Motor neuron (in vitro differentiated cells): ENCODE measurements at places on chromosomes 3 and 15.

GRCh38 chr3:179072100-179072438 lies 460 bp upstream of the ZMAT3 start:
- peak; percentile 21 for ATAC-seq

DNA sequence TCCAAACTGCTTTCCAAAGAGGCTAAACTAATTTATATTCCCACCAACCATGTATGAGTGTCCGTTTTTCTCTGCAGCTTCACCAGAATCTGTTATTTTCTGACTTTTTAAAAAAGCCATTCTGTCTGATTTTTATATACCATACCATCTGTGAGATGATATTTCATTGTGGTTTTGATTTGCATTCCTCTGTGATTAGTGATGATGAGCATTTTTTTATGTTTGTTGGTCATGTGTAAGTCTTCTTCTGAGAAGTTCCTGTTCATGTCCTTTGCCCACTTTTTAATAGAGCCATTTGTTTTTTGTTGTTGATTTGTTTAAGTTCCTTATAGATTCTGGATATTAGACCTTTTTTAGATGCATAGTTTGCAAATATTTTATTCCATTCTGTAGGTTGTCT lies 179.4 kb upstream of the ALCAM start:
- ATAC-seq = no peak

DNA sequence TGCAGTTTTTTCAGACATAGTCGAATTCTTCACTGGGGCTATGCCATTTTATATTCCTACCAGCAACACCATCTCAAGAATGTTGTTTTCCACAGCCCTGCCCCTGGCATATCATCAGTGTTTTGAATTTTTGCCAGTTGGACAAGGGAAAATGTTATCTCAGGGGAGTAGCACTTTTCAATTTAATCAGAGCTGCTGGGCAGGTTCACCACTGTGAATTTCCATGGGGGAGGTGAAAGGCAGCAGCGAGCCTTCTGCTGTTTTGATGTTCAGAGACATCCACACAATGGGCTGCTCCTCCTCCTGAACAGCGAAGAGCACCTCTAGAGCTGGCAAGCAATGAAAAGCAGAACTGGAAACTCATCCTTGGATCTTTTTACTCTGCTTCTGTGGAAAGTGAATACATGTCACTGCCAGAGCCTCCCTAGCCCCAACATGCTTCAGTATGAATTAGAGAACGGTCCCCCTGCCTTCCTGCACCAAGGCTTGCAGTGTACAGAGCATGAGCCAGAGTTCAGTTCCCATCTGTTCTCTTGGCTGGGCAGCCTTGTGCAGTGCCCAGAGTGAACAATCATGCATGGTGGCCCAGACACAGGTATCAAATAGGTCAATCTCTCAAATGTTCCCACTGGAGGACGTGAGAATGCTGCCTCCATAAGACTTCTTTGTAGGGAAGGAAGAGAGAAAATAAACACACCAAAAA lies 56.1 kb upstream of the RAD18 start:
- no peak for ATAC-seq

DNA sequence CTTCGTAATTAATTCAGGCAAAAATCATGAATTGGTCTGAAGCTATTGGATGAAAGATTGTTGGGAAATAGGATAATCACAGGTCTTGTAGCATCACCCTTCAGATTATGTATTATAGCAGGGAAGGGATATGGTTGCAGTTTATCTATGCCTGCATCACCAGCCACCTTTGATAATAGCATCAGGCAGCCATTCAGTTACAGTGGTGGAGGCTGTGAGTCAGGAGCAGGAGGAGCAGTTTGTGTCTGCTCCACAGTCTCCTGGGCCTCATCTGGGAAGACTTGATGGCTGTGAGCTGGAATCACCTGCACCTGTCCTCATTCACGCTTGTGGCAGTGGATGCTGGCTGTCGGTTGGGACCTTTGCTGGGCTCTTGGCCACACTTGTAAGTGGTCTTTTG lies 104.3 kb upstream of the PLXNA1 start:
- no peak for ATAC-seq

DNA sequence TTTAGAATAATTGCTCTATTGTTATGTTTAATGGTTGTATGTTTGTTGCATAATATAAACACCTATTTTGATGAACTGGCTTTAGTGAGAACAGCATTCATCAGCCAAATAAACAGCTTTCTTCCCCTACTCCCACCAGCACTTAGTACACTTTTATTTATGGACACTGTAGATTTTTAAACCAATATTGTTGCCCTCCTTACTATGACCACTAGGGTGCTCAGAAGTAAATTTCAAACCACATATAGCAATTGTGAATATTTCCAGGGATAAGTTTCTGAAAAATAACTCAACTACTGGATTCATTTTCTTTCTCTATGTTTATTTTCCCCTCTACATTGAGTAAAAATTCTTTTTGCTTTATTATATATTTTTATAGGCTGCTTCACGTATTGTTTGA lies 84.7 kb upstream of the PTX3 start:
- ATAC-seq = no peak

DNA sequence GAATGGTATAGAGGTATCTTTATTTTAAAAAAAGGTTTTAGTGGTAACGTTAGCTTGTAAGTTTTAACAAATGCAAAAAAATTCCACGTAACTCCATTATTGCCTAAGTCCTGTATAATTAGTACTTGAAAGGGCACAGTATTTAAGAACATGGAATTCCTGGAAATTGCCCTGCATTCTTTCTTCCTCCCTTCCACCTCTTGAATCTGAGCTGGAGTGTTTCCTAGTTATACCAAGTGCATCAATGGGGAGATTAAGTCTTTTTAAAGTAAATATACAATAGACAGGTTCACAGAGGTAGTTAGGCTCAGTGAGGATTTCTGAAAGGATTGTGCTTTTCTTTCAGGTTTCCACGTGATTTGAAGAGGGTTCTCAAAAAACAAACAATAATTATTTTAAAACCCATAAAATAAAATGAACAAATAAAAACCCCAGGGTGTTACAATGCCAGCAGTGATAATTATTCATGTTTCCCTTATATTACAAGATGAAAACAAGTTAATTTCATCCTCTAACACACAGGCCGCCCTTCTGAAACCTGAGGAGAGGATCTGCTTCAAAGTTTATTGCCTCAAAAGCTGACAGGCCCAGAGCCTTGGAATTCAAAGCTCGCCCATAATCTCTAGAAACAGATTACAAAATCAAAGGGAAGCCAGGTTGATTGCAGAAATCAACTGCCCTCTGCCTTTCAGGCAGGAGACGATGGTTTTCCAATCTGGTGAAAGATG lies 128.8 kb upstream of the LMOD3 start:
- no peak for ATAC-seq

GRCh38 chr3:195556390-195556789 lies 13.3 kb upstream of the PPP1R2 start:
- ATAC-seq = no peak

GRCh38 chr15:51348688-51349087 lies 7.2 kb downstream of the GLDN start:
- ATAC-seq = no peak

- ATAC-seq = no peak
Measured at GRCh38 chr3:196082619-196082971, 705 bp upstream of the TFRC start.
